ENCODE measurements at places on chromosomes 1 and 21.
A peak's percentile ranks its signal among the peaks of the same experiment; 100 is the strongest.

GRCh38 chr1:2854151-2854550 is 52.7 kb upstream of the TTC34 start:
- no peak for DNase-seq

GRCh38 chr1:194298007-194298598 is 1111.7 kb upstream of the B3GALT2 start:
- no peak for DNase-seq

GRCh38 chr1:160672789-160673695 is 26.2 kb upstream of the SLAMF1 start:
- DNase-seq = no peak

GRCh38 chr1:230270559-230271281 is 155.4 kb downstream of the PGBD5 start:
- DNase-seq = no peak

- DNase-seq = no peak
Observed at GRCh38 chr1:72649991-72650390, 367.7 kb upstream of the NEGR1 start.

DNA sequence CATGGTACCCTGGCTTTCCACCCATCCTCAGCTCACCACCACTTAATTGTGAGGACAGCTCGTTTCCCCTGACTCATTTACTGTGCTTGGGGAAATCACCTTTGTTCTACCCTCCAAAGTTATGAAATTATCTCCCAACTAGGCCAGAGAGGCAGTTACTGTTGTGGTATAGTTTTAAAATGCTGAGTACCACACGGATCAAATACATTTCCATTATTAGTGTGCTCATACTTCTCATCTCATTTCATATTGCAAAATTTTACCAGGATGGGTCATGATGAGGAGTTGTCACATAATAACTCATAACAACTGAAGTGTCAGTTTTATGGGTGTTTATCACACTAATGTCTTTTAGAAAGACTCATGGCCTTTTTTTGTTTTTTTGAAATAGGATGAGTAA is 9.2 kb upstream of the OR2B11 start:
- no peak for DNase-seq

DNA sequence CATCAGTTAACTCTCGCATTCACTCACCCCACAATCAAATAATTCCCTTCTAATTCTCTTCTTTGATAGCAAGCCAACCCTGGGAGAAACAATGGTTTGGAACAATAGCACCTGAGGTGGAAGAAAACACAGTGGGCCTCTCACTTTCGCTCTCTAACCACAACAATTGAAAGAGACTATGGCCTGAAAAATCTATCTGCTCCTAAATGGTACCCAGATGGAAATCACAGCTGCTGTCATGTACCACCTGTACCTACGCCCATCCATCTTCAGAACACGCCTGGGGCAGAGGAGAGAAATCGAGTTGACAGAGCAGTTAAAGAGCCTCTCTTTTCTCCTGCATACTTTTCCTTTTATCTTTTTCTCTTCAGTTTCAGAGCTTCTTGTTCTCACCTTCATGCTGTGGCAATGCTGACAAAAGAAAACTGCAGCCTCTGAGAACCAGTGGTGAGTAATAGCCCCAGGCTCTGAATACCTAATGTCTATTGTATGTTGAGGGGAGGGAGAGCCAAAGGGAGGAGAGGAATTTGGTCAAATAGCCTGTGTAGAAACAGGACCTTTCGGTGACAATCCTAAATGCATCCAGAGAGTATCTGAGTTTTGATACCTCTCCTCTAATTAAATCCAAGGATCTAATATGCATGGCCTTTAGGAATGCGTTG is 57.7 kb downstream of the ZC3H11B start:
- no peak for DNase-seq

DNA sequence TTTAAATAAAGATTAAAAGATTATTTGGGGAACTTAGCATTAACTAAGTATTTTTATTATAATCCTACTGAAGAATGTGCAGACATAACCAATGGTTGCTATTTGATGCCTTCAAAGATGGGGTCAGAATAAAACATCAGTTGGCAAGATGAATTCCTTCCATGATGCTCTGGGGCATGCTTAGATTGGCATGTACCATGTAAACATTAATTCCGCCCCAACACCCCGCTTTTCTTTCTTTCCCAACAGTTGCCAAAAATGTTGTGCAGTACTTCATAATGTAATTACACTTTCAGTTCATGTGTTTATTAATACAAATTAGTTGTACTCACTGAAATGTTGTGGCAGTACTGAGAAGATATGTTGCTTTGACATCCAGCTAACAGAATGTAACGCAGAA is 82.6 kb downstream of the SPAG17 start:
- no peak for DNase-seq

DNA sequence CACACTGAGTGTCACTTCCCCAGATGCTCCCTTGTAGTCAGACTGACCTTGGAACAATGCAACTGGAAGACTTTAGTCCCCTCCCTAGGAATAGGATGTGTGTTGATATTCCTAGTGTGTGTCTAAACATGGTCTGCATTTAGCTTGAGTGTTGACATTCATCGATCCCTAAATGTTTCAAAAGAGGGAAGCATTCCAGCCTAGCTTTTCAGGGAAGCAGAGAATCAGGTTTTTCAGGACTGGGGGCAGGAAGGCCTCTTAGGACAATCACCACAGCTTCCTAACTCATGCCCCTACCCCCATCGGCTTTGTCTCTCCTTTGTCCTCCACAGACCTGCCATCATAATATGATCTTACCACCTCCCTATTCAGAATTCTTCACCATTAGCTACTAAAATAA is 43.4 kb downstream of the NMNAT2 start:
- DNase-seq = no peak

DNA sequence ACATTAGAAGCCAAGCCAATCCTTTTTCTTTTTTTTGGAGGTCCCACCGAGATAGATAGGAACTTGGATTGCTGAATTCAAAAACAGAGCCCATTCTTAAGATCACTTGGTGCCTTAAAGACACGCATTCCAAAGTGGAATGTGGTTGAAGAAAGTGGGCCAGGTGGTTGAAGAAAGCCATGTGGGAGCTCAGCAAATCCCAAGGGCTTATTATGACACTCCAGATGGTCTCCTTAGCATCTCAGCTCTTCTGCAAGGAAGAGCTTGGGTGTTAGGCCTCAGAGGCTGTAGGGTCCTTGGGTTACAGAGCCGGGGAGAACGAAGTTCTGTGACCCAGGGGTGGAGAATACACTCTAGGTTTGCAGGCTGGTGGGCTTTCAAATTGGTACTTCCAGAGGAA is 13.5 kb downstream of the TOR3A start:
- no peak for DNase-seq

- DNase-seq = no peak
Observed at GRCh38 chr21:42748620-42749176, 95.3 kb downstream of the PDE9A start.

GRCh38 chr1:156528231-156528630 is 27.7 kb upstream of the MEF2D start:
- no peak for DNase-seq

DNA sequence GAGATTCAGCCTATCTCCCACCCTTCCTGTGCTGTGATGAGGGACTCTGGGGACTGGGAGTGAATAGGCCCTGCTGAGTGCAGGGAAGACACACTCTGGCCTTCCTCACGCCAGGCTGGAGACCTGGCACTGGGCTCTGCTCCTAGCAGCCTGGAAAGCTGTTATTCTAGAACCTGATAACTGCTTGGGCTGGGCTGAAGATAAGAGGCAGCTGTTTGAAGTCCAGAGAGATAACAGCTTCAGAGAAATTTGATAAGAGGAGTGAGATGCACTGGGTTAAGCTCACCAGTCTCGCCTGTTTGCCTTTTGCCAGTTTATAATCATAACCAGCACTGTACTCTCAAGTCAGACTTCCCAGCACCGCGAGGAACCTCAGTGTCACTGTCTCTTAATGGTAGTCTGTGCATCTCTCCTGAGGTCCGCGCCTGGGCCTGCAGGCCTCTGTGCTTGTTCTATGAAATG is 46.6 kb upstream of the GPR37L1 start:
- DNase-seq = no peak

DNA sequence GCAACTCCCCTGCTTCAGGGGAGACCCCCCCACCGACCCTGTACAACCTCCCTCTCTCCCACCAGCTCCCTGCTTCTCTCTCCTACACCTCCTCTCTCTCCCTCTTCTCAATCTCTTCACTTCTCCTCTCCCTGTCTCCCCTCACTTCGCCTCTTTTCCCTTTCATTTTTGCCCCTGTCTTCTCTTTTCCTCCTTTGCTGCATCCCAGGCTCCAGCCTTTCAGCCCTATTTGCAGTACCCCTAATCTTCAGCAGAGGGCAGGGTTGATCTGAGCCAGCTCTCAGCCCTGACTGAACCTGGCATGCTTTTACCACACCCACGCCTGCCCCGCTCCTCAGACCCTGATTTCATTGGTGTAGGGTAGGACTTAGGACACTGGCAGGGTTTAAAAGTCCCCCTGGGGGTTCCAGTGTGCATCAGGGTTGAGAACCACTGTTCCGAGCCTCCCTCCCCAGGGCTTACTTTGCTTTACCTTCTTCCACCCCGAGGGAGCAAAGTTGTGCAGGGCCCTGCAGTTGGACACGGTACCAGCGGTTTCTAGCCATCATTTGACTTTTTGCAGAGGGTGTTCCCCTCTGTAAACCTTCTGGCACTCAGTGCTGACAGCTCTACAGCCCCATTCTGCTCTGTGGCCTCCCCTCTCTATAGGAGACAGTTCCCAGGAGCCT is 67.3 kb upstream of the CNTN2 start:
- peak; percentile 53 for DNase-seq

DNA sequence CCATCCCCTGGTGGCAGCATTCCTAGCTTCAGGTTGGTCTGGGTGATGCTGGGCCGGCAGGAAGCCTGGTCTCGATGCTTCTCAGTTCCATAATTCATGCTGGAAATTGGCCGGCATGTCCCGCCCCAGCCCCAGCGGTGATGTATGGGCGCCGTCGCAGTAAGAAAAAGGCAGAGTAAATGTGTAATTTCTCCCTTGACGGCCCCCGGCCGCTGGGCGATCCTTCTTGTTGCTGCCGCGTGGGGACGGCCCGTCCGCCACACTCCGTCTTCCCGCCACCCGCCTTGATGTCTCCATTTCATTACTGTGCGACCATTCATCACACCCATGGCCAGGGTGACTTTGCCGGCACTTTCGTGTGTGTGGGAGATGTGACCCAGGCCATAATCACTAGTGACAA is 8.5 kb downstream of the DMAP1 start:
- no peak for DNase-seq

DNA sequence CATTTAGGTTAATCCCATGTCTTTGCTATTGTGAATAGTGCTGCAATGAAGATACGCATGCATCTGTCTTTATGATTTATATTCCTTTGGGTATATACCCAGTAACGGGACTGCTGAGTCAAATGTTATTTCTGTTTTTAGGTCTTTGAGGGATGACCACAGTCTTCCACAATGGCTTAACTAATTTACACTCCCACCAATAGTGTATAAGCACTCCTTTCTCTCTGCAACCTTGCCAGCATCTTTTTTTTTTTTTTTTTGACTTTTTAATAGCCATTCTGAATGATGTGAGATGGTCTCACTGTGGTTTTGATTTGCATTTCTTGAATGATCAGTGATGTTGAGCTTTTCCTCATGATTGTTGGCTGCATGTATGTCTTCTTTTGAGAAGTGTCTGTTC is 33.5 kb downstream of the ASH1L start:
- no peak for DNase-seq

DNA sequence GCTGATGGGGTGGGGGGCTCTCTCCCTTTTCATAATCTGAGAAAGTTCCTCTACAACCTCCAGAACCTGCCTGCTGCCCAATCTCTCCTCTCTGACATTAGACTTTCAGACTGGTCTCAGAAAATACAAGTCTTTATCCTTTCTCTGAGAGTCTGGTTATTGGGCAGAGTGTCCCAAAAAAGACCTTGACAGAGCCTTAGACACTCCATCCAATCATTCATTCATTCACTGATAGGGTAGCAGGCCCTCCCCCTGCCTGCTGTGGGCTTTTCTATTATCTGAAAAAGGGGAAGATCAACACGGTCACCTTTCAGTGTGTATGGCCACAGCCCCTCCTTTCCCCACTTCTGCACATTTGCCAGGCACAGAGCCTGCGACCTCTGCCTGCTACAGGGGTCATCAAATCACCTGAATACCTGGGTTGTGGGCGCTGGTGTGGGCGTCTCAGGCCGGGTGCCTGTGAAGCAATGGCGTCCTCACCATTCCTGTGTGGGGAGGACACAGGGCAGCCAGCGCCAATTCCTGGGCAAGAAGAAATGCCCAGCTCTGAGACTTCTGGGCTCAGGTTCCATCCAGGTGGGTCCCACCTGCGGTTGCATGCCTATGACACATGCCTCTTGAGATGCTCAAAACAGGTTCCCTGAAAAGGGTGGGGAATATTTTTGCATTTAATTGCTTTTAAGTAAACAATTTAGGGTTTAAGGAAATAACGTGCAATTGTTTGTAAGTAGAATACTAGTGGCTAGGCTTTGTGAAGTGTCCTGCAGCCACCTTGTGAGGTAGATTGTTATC is 52.8 kb downstream of the ELK4 start:
- DNase-seq = no peak

Measured in hypothalamus (tissue), 51 donors.